Neural progenitor cell (in vitro differentiated cells): ENCODE measurements at places on chromosomes 6 and 20.

DNA sequence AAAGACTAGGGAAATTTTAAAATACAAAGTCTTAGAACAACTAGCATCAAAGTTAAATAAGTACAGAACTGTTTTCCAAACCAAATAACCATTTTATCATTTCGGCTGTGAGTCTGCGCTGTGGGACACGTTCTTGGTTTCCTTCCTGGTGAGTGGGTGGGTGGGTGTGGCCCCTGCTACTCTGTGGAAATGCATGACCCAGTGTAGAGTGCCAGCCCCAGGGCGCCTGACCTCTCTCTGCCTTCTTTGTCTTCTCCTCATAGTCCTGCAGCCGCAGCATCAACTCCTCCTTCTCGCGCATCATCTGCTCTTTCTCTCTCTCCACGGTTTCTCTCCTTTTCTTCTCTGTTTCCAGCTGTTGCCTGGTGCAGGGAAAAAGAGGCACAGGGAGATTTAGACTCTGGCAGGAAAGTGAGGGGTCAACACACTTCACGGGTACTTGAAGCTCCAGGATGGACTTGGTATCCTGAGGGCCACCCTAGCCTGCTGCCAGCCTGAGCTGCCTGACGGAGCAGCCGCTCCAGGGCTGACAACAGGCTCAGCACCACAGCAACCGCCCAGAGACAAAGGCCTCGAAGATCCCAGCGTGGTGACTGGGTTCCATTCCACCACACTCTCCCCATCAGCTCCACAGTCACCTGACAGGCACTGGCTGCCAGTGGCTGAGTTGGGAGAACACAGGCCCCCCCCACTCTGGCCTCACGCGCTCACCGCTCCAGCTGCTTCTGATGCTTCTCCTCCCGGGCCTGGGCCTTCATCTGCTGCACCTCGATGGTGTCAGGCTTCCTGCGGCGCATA is 48.4 kb downstream of the EZR start:
- no peak for DNase-seq

- DNase-seq: no peak
Measured at GRCh38 chr6:175680-176079, 116.6 kb upstream of the DUSP22 start.

DNA sequence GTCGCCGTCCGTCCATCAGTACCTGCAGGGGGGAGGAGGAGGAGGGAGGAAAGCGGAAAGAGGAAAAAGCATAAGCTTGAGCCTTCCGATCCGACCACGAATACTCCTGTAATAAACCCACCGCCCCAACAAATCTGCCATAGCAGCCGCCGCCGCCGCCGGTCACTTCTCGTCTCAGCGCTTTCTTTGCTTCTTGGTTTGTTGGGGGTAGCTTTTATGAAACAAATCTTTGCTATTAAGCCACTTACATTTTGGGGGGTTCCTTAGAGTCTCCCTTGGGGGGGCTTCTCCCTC is 277 bp downstream of the ADGRB3 start:
- no peak for DNase-seq

DNA sequence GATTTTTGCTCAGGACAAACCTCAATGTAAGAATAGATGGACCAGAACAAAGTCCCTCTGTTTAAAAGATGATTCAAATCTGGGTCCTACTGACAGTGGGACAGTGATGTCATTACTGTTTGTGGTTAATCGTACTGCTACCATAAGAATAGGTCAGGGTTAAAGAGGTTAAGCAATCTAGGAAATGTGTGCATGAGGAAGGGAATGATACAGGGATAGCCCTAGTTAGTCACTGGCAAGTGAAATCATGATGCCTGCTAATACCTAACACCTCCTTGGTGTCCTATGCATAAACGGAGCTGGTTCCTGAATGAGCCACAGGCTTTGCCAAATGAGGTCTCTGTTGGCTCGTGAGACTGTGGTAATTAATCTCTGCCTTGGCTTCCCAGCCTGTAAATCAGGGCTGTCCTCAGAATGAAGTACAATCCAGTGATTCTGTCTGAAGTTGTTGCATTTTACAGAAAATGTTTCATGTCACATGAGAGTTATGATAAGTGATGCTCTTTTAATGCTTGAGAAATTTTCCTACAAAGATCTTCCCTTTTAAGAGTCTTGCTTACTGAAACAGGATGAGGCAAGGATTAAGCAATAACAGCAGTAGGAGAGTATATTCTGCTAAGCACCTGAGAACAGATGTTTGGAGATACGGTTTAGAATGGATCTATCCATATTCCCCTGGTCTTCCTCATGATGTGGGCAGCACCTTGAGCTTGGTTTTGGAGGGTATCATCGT is 3.8 kb downstream of the MEP1A start:
- no peak for DNase-seq

DNA sequence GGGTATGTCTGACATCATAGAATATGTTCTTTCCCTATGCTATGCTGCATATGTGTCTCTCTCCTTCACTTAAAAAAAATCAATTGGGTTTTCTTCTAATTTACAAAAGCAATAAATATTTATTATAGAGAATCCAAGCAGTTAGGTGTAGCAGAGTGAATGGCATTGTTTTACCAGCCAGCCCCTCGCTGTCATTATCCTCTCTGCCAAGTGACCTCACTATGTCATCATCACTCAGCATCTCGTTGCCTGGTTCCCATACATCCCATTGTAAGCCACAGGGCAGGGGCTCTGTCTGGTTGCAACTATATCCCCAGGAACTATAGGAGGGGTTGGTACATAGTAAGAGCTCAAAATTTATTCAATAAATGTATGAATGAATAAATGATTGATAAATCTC is 31.3 kb downstream of the KIAA0319 start:
- no peak for DNase-seq

DNA sequence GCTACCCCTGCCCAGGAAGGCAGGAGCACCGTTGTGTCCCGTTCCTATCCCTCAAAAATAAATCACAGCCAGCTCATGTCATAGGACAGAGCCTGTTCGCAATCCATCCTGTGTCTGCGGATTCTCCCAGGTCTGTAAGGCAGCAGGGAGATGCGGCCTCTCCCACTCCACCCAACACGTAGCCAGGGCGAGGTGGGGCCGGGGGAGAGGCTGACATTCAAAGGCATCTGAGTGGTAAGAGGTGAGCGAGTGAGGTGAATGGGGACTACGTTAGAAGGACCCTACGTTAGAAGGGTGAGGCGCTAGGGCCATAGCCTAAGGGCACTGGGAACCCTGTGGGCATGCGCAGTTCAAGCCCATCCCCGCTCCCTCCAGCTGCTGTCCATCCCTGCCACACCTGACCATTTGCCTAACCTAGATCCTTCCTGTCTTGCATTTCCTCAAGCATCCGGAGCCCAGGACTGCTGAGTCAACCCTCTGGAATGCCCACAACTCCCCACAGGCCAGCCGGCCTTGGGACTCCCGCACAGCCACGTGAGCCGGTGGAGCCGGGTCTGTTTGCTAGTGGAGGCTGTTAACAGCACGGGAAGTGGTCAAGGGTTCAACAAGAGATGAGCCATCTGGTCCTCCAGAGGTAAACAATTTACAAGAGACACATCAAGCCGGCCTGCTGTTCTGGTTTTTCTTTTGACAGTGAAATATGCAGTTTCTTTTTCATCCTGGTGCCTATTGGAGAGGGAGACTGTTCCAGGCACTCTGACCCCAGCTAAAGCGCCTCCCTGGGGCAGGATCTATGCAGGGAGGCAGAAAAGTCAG is 45.9 kb downstream of the RIPOR3 start:
- DNase-seq: peak; percentile 49

DNA sequence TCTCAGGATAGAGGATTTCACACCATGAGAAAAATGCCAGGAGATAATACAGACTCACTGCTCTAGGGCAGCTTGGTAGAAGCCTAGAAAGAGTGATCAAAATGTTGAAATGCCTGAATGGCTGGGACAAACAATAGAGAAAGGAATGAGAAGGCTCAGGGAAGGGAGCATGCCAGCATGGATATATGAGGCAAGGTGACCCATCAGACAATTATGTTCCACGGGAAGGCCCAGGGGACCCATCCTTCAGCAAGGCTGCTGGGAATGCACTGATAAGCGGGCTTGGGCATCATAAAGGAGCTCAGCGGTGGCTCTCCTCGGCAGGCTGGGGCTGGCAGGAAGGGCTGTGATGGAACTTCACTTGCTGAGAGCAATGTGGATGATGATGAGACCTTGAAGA is 12.2 kb downstream of the HEBP2 start:
- no peak for DNase-seq

- peak; percentile 24 for DNase-seq
Measured at GRCh38 chr20:9974324-9974723, 60.5 kb upstream of the ANKEF1 start.

- DNase-seq: no peak
Measured at GRCh38 chr6:36075656-36076055, 48.0 kb downstream of the MAPK14 start.

DNA sequence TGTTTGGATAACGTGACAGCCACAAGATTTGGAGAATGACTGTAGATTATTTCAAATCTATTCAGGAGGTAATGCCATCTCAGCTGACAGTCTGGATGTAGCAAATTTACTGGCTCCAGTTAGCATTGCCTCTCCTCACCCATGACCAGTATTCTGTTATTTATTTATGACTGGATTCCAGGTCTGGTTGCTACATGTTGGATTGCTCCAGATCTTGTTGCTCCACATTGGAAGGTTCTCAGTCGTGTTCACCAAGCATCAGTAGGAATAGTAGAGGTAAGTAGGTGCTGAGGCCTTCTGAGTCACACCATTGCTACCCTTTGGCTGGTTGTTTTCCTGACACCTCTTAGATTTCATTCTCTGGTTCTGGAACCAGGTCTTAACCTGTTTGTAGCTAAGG is 69.5 kb upstream of the ELOVL5 start:
- DNase-seq: no peak

GRCh38 chr6:130069485-130069884 is 51.1 kb downstream of the L3MBTL3 start:
- no peak for DNase-seq

DNA sequence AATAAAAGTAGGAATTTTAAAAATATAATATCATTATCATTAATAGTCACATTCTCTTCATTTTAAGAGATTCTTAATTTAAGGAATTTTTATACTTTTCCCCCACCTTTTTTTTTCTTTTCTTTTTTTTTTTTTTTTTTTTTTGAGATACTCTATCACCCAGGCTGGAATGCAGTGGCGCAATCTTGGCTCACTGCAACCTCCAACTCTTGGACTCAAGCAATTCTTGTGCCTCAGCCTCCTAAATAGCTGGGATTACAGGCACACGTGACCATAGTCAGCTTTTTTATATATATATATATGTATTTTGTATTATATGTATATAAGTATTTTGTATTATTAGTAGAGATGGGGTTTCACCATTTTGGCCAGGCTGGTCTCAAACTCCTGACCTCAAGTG is 457.7 kb downstream of the CDKAL1 start:
- DNase-seq: no peak

DNA sequence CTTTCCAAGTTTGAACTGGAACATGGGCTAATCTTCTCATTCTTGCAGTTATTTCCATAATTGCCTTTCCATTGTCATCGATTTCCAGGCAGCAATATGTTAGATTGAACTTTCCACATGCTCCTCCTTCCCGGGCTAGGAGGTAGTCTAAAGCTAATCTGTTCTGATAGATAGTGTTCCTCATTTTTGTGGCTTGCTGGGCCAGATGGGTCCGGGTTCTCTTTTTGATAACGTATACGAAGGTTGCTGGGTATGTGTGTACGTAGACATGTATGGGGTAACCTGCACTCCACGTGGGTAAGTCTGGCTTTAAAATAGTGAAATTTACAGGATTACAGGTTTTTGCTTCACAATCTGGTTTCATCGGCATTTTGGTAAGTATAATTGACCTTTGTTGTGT is 14.0 kb upstream of the GMPR start:
- no peak for DNase-seq

- peak; percentile 90 for DNase-seq
Measured at GRCh38 chr20:1965520-1966351, 28.1 kb downstream of the PDYN start.
